ENCODE measurements at places on chromosomes 2 and 18. TPM values are rescaled to one million over a fixed set of nuclear protein-coding genes. Genes with fewer than 3 reads are reported as not detected.

Gene NDC80
- 12.8 TPM for total RNA-seq

Gene LYPD1
- total RNA-seq, result 16.2 TPM

Gene MYO7B
- total RNA-seq, result 0.13 TPM

Gene GKN2
- total RNA-seq, result 1.5 TPM

Gene ZAP70
- not detected for total RNA-seq

Gene ELOA2
- total RNA-seq, result not detected

Gene FAM237A
- total RNA-seq, result not detected

Gene TPO
- total RNA-seq, result 0.12 TPM

Gene SPRED2
- total RNA-seq, result 36.9 TPM

Gene PLGLB1
- total RNA-seq, result 0.66 TPM

Gene INHBB
- total RNA-seq, result 35.9 TPM

Gene CRYGD
- not detected for total RNA-seq

Gene ADAM23
- total RNA-seq, result 9.9 TPM

Gene MCEE
- total RNA-seq, result 10.8 TPM

Gene PROM2
- total RNA-seq, result not detected

Gene UGT1A10
- not detected for total RNA-seq

Gene DPP10
- total RNA-seq, result not detected

Gene KCNS3
- 1.3 TPM for total RNA-seq

Measured in A549 treated with dexamethasone at 1 μM for 4 hours (cell line).